ENCODE measurements at places on chromosomes 7 and 10.

DNA sequence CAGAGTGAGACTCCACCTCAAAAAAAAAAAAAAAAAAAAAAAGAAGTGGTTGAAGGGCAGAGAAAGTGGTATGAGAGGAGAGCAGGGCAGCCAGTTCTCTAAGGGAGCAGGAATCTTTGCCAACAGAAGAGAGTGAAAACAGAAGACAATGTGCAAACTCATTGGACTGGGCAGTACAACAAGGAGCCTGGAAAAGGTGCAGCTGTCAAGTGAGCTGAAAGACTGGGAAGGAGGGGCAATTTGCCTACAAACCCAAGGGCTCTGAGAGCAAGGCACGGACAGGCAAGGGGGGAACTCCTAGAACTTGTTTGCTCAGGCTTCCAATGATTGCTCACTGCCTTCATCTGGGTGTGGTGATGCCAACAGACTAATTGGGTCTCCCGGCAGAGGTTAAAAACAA lies 9.5 kb downstream of the ACTR1A start:
- DNase-seq: no peak

- no peak for DNase-seq
Measured at GRCh38 chr7:20214921-20215669, 2.1 kb downstream of the MACC1 start.

- no peak for DNase-seq
Measured at GRCh38 chr10:58743466-58744115, 230.9 kb downstream of the BICC1 start.

DNA sequence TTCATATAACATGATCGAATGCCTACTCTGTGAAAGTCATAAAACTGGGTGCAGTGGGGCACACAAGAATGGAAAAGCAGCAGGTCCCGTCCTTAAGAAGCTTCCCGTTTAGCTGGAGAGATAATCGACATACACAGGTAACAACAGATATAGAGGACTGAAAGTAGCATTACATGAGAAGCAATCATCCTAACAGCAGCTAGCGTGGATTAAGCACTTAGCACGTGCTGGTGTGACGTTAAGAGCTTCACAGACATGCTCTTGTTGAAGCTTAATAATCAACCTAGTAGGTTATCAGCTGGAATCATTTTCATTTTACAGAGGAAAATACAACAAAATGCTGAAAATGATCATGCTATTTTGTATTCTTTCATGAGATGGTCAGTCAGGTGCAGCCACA lies 184.8 kb downstream of the GPAM start:
- no peak for DNase-seq

- no peak for DNase-seq
Measured at GRCh38 chr7:134826105-134826504, 46.7 kb downstream of the CALD1 start.

DNA sequence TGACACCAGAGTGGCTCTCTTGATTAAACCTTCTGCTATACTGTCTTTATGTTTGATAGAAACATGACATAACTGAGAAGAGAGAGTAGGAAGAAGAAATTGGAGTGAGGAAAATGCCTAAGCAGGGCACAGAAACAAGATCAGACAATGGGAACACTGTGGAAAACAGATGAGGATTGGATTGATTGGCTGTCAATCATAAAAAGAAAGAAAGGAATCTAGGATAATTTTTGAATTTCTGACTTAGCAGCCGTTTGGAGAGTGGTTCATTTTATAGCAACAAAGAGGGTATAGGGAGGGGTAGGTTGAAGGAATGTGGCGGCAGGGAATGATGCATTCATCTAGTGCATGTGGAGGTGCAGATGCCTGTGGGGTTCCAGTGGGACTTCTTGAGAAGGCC lies 7.8 kb downstream of the TEX47 start:
- DNase-seq: no peak

- DNase-seq: no peak
Measured at GRCh38 chr10:130232166-130233034, 96.2 kb downstream of the GLRX3 start.

DNA sequence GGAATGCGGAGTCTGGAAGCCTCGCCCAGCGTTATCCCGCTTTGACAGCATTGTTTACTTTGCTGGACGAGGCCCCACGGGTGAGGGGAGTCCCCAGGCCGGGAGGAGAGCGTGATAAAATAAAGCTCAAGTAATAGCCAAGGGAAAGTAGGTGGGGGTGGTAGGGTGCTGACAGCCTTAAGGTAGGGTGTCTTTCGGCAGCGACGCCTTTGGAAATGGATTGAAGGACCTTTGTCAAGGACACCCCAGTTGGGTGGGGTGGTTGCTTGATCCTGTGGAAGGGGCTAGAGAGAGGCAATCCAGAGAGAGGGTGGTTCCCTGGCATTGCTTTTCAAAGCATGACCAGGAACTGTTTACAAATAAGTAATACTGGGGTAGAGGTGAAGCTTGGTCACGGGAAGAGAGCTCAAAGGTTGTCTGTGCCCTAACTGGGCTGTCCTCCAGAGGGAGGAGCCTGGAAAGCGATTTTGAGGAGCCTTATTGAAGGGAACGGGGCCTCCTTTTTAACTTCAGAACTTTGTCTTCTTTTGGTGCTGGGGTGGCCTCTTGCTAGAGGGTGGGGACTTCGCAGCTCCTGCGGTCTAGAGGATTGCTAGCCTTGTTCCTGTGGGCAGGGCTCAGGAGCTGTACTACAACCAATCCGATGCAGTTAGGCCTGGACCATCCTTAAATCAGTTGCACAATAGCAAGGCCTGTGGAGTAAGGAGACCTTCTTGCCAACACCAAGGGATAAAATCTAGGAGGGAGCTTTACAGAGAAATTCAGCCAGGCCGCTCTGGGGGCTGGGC lies 1.3 kb downstream of the EIF4EBP2 start:
- no peak for DNase-seq

GRCh38 chr7:102285540-102286236 lies 980 bp upstream of the SH2B2 start:
- DNase-seq: no peak

DNA sequence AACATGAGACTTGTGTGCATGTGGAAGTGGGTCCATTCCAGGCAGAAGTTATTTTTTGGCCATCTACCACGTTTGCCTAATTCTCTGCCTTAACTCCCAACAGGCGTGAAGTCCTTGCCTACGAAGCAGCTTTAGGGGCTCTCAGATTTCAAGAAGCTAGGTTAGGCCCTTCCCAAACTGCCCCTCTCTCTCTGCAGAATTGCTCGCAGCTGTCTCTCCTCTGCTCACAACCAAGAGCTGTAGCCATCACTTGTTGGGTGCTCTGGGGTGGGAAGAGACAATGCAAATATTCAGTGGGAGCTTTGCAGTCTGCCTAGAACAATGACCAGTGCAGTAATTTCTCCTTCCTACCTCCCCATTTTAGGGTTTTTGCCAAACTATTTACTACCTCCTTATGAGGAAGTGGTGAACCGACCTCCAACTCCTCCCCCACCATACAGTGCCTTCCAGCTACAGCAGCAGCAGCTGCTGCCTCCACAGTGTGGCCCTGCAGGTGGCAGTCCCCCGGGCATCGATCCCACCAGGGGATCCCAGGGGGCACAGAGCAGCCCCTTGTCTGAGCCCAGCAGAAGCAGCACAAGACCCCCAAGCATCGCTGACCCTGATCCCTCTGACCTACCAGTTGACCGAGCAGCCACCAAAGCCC lies 24.9 kb downstream of the CYP17A1 start:
- no peak for DNase-seq

DNA sequence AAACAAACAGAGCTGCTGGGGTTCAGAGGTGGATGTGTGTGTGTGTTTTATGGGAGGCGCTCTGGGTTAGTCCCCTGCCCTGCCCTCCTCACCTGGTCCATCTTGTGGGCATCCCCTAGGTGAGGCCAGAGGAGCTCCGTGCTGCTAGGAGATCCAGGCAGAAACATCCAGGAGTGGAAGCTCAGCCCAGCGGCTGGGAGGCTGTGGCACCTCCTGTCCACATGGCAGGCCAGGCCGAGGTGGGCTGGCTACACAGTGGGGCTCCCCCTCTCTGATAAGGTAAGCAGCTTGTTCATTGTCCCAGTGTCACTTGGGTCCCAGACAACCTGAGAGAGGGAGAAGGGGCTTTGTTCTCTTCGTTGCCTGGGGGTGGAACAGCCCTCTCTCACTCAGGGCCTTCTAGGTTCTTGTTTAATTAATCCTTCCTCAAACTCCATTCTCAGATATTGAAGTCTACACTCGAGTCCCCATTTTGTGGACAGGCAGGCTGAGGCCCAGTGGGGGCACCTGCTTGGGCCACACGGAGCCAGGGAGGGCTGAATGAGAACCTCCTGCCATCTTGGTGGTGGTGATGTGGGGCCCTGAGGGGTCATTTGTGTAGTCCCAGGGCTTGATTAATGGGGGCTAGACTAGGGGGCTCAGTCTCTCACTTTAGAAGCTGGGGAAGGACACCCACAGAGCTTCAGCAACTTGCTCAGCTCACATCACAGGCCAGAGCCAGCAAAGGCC lies 216.8 kb upstream of the GPR26 start:
- no peak for DNase-seq

GRCh38 chr10:127198307-127198706 lies 1.9 kb upstream of the INSYN2A start:
- DNase-seq: no peak

DNA sequence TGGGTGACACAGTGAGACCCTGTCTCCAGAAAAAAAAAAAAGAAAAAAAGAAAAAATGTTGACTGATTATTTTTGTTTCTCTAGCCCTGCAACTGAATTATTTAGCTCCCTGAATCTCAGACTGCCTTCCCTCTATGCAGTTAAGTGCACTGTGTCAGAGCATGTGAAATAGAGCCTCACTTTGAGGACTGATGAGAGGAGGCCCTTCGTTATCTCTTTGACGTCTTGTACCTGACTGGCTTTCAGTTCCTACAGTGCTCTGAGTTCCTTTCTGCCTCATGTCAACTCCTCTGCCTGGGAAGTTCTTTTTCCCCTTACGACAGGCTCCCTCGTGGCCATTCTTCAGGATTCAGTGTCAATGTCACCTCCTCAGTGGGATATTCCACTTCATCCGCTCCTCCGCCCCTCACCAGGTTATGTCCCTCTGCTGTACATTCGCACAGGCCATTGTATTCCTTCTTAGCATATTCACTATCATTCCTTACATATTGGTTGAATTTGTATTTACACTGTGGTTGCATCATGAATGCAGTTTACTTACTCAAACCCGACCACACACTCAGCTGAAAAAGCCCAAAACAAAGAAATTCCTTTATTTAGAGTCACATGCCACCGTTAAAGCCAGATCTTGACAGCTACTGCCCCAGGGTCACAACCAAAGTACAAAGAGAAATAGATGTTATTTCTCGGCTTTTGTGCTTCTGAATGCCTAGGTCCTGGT lies 18.1 kb upstream of the CAMK2G start:
- no peak for DNase-seq

DNA sequence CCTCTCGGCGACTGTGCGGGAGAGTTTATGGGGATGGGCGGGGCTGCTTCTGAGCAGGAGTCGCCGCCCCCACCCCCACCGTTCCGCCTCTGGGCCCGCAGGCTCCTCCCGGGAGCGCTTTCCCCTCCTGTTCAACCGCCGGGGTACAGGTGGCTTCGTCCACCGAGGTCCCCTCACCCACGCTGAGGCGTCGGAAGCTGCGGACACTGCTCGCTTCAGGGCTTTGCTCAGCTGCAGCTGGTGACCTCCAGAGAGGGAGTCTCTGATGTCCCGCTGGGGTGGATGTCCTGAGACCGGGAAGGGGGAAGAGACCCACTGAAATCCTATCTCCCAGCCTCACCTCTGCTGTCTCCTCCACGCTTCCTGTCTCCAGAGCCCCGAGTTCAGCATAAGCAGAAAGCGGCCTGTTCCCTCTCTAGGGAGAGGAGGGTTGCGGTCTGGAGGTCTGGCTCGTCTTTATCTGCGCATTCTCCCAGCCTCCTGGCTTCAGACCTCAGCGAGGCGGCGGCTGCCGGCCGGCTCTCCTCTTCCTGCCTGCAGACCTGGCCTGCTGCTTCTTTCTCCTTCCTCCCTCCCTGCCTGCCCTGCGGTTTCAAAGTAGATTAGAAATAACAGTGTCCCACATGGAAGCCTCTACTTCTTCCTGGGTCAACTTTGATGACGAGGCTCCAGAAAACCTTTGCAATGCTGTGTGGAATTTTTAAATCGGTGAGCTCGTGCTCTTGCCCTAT lies 1.8 kb downstream of the CYP2E1 start:
- DNase-seq: no peak

- DNase-seq: no peak
Measured at GRCh38 chr7:22016507-22016906, 70.8 kb upstream of the CDCA7L start.

- DNase-seq: no peak
Measured at GRCh38 chr7:147858421-147858820, 732.1 kb upstream of the C7orf33 start.

GRCh38 chr7:38907766-38908165 lies 1.2 kb downstream of the VPS41 start:
- DNase-seq: no peak

DNA sequence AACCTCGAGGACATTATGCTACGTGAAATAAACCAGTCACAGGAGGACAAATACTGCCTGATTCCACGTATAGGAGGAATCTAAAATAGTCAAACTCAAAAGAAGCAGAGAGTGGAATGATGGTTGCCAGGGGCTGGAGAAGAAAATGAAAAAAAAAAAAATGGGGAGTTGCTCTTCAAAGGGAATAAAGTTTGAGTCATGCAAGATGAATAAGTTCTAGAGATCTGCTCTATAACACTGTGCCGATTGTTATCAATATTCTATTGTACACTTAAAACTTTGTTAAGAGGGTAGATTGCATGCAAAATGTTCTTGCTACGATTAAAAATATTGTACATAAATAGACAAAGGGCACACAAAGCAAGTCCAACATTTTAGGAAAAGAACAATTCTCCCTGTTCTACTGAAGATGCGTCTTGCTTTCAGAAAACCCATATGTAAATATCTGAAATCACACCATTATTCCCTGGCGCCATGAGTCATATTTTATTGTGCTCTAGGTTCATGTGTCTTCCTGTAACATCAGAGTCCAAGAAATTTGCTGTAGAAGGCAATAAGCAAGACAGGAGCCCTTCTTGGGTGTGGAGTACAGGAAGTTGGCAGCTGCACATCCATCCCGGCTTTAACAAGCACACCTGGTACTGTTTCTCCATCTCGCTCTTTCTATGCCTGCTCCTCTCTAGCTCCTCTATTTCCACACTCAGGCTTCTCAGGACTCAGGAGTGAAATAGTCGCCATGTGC lies 145.9 kb downstream of the GFRA1 start:
- DNase-seq: no peak

DNA sequence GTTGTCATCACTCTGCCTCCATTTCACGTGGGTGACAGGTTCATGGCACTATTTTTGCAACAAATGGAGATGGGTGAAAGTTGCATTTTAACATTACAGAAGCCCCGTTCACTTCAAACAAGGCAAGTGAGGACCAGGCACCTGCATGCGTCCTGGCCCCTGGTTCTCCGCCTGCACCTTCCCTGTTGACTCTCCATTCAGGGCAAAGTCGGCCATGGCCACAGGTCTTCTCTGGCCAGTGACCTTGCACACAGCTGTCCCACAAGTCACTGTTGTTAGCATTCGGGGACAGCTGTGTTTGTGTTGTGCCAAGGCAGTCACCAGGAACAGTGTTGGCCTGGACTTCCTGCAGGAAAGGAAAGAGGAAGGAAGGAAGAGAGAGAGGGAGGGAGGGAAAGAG lies 554.9 kb downstream of the TCERG1L start:
- no peak for DNase-seq

GRCh38 chr10:97497572-97498075 lies 598 bp downstream of the MMS19 start:
- peak; percentile 45 for DNase-seq

GRCh38 chr10:92826504-92826903 lies 21.8 kb upstream of the EXOC6 start:
- no peak for DNase-seq

Data from stimulated activated CD8-positive, alpha-beta memory T cell treated with anti-CD3 and anti-CD28 coated beads, Interleukin-4, amount 100 ng/mL, for 4 hours (primary cell).